Fibroblast of the aortic adventitia (primary cell): ENCODE measurements at places on chromosomes 6 and 20. TPM values are rescaled to one million over a fixed set of nuclear protein-coding genes. Genes with fewer than 3 reads are reported as not detected.

Gene HCRTR2
- total RNA-seq = not detected in 2 replicates

Gene HAO1
- not detected in 2 replicates for total RNA-seq

Gene TAAR5
- total RNA-seq = not detected in 2 replicates

Gene SLC35B2
- total RNA-seq = 56.4 and 60.8 TPM in 2 replicates

Gene ZBP1
- total RNA-seq = not detected in 2 replicates

Gene COL11A2
- 0.09 and 0.74 TPM in 2 replicates for total RNA-seq

Gene DLK2
- total RNA-seq = 0.36 and 0.98 TPM in 2 replicates

Gene GABRR2
- 0.09 TPM in 1 of 2 replicates, not detected in the other for total RNA-seq

Gene TAAR9
- 0.09 TPM in 1 of 2 replicates, not detected in the other for total RNA-seq

Gene PPP1R3G
- 3.8 and 10.1 TPM in 2 replicates for total RNA-seq

Gene OPRM1
- total RNA-seq = not detected in 2 replicates

Gene CRISP2
- not detected in 2 replicates for total RNA-seq

Gene HCK
- not detected in 2 replicates for total RNA-seq

Gene PROKR2
- total RNA-seq = not detected in 2 replicates

Gene RAD21L1
- total RNA-seq = not detected in 2 replicates

Gene FAM83C
- not detected in 2 replicates for total RNA-seq

Gene IDH3B
- 64.3 and 71.3 TPM in 2 replicates for total RNA-seq

Gene AIF1
- not detected in 2 replicates for total RNA-seq

Gene BTNL2
- total RNA-seq = not detected in 2 replicates

Gene ID4
- 11.4 and 18.0 TPM in 2 replicates for total RNA-seq

Gene ECT2L
- under 0.01 and 3.3 TPM in 2 replicates for total RNA-seq

Gene SLC35F1
- not detected in 2 replicates for total RNA-seq

Gene XKR7
- total RNA-seq = not detected in 2 replicates

Gene RIPK1
- total RNA-seq = 20.0 and 34.4 TPM in 2 replicates

Gene TRIM31
- total RNA-seq = not detected in 2 replicates

Gene CDC25B
- 51.0 and 58.5 TPM in 2 replicates for total RNA-seq

Gene SGK2
- 0.09 TPM in 1 of 2 replicates, not detected in the other for total RNA-seq
